ENCODE measurements at places on chromosomes 7 and 10. TPM values are rescaled to one million over a fixed set of nuclear protein-coding genes. Genes with fewer than 3 reads are reported as not detected.

Gene CTAGE4
- total RNA-seq, result 1.1 TPM

Gene TLL2
- total RNA-seq, result 0.07 TPM

Gene PLEKHS1
- not detected for total RNA-seq

Gene ADAP1
- total RNA-seq, result 0.22 TPM

Gene MYPN
- under 0.01 TPM for total RNA-seq

Gene TAC1
- not detected for total RNA-seq

Gene ZNF92
- 18.5 TPM for total RNA-seq

Gene GPNMB
- 0.72 TPM for total RNA-seq

Gene NHLRC2
- 27.0 TPM for total RNA-seq

Gene SPDYE11
- total RNA-seq, result not detected

Gene TRUB1
- total RNA-seq, result 43.5 TPM

Gene RABGEF1
- 23.4 TPM for total RNA-seq

Gene HOXA3
- 1.1 TPM for total RNA-seq

Gene SPDYE6
- total RNA-seq, result not detected

Gene AOAH
- total RNA-seq, result not detected

Gene IQUB
- 0.43 TPM for total RNA-seq

Gene HOXA6
- not detected for total RNA-seq

Gene SPDYE2
- total RNA-seq, result not detected

Gene CDCA7L
- total RNA-seq, result 164 TPM

Gene FOXI2
- total RNA-seq, result not detected

Gene WEE2
- not detected for total RNA-seq

Gene TMEM130
- not detected for total RNA-seq

Gene COBL
- total RNA-seq, result not detected

Gene IFIT2
- total RNA-seq, result 2.4 TPM

Gene MYL10
- not detected for total RNA-seq

Gene LEP
- total RNA-seq, result not detected

Gene POLL
- total RNA-seq, result 10.9 TPM

Gene ANKRD2
- total RNA-seq, result 0.27 TPM

Gene ZNF804B
- not detected for total RNA-seq

Gene MAPK8
- total RNA-seq, result 88.8 TPM

Gene STEAP4
- under 0.01 TPM for total RNA-seq

Gene PTPRZ1
- under 0.01 TPM for total RNA-seq

Gene GLI3
- 7.7 TPM for total RNA-seq

Gene NEUROD6
- not detected for total RNA-seq

Gene EPHB6
- 0.66 TPM for total RNA-seq

Gene CEP55
- total RNA-seq, result 84.8 TPM

Gene C7orf33
- total RNA-seq, result not detected

Gene CNTNAP2
- not detected for total RNA-seq

Gene SLC16A9
- 1.5 TPM for total RNA-seq

Gene FAM131B
- total RNA-seq, result 0.93 TPM

Gene P4HA1
- 141 TPM for total RNA-seq

Gene KCNIP2
- total RNA-seq, result 0.79 TPM

Gene ANKRD30A
- total RNA-seq, result not detected

Gene NUTM2B
- 0.27 TPM for total RNA-seq

Gene GPR15LG
- total RNA-seq, result not detected

Gene AZGP1
- total RNA-seq, result not detected

Gene CPED1
- 0.86 TPM for total RNA-seq

Gene C1QL3
- 0.14 TPM for total RNA-seq

Gene AKR1C8
- total RNA-seq, result not detected

Gene HIF1AN
- 10.1 TPM for total RNA-seq

Gene SLC16A12
- 0.80 TPM for total RNA-seq

Measured in thoracic aorta endothelial cell (primary cell).